NCI-H187 (cell line): ENCODE measurements at places on chromosomes 4 and X.

GRCh38 chr4:53191997-53192396, 173.9 kb downstream of the SCFD2 start:
- no peak for DNase-seq

GRCh38 chrX:37875675-37876074, 28.3 kb upstream of the DYNLT3 start:
- no peak for DNase-seq

- no peak for DNase-seq
These were observed 185.8 kb upstream of the STK26 start for GRCh38 chrX:131837325-131837724.

GRCh38 chr4:81684352-81684751, 212.6 kb upstream of the RASGEF1B start:
- DNase-seq = no peak

GRCh38 chrX:151336809-151337208, 60.2 kb upstream of the VMA21 start:
- no peak for DNase-seq

DNA sequence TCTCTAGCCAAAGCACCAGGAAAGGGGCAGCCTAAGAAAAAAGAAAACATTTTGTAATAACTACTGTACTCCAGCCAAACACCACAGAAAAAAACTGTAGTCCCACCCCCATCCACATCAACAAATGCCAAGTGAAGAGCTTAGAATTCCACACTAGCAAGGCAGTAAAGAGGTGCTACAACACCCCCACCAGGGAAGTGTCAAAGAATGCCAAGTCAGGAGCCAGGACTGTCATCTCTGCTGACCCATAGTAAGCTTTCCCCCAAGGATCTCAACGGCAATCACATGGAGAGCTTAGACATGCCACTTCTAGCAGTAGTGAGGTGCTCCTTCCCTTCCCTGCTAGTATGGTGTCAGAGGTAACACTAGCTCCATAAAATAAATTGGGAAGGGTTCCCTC, 34.4 kb upstream of the CCDC160 start:
- DNase-seq = no peak

GRCh38 chr4:32840461-32841189, 2120.5 kb downstream of the PCDH7 start:
- DNase-seq = no peak

- DNase-seq = no peak
These were observed 50.6 kb upstream of the SHOX start for GRCh38 chrX:580030-580429.

- DNase-seq = no peak
These were observed 138.7 kb downstream of the F11 start for GRCh38 chr4:186404562-186405134.

DNA sequence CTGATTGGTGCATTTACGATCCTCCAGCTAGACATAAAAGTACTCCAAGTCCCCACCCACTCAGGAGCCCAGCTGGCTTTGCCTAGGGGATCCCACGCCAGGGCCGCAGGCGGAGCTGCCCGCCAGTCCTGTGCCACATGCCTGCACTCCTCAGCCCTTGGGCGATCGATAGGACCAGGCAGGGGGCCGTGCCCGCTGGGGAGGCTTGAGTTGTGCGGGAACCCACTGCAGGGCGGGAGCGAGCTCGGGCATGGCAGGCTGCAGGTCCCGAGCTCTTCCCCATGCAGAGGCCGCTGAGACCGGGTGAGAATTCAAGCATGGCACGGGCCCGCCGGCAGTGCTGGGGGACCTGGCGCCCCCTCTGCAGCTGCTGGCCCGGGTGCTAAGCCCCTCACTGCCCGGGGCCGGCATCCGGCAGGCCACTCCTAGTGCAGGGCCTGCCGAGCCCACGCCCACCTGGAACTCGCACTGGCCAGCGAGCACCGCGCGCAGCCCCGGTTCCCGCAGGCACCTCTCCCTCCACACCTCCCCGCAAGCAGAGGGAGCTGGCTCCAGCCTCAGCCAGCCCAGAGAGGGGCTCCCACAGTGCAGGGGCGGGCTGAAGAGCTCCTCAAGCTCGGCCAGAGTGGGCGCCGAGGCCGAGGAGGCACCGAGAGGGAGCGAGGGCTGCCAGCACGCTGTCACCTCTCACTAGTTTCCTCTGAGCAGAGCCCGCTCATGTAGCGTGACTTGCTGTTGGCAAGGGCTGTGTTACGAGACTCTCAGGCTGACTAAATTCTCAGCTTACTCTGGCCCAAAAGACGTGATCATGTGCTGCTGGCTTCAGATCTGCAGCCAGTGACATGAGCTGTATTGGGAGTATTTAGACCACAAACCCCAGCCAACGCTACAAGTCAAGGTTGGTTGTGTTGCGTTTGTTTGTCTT, 87.5 kb downstream of the TRAPPC11 start:
- no peak for DNase-seq

GRCh38 chr4:88353324-88353723, 25.3 kb upstream of the HERC6 start:
- DNase-seq = no peak

DNA sequence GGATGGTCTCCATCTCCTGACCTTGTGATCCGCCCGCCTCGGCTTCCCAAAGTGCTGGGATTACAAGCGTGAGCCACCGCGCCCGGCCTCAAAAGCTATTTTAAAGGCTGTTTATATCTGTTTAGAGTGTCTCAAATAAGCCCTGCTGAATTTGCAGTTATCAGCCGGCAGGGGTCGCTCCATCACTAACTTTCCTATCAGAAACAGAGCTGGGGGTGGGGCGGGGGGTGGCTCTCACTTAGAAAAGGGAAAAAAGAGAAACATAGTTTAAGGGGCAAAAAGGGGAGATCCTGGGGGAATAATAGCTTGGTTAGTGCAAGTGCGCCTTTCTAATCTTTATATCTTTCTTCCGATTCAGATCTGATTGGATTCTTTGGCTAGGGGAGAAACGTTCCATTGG, 450.7 kb downstream of the UBE2NL start:
- no peak for DNase-seq

GRCh38 chr4:139176302-139177048, 543 bp downstream of the ELF2 start:
- peak; percentile 37 for DNase-seq

DNA sequence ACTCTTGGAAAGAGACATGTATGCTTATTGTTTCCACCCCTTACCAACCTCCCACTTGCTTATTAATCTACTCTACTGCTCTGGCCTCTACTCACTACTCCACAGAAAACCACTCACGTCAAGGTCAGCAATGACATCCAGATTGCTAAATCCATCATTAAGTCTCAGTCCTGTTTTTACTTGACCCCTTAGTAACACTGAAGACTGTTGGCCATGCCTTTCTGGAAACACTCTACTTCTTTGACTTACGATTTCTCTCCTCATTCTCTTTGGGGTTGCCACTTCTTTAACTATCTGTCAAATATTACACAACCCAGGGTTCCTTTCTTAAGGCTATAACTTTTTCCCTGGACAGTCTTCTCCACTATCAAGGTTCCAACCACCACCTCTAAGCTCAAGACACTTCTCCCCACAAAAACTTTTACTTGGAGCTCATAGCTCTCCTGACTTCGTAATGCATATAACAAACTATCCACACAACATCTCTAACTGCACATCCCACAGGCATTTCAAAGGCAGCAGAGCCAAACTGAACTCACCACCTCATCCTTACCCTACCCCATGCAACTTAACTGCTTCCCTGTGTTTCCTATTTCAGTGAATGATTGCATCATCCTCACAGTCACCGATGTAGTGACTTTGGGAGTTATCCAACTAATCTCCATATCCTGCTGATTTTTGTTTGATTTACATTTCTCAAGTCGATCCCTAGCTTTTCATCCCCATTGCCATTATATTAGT, 15.8 kb upstream of the MAGEA4 start:
- no peak for DNase-seq

DNA sequence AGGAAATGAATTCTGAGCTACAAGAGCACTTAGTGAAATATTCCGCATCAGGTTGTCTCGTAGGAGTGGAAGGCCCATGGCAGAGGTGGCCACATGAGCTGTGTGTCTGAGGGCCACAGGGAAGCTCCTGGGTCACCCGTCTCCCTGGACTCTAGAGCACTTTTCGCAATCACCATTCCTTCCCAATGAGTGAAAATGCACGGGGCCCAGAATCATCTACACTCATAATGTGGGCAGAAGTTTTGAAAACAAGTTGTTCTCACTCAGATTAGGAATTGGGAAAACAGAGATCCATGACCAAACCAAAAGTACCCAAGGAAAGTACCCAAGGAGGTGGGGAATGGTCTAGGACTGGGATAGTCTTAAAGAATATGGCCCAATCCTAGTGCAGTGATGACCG, 94.4 kb downstream of the SCD5 start:
- DNase-seq = no peak

GRCh38 chr4:160745126-160745525, 1418.7 kb downstream of the FSTL5 start:
- no peak for DNase-seq

- DNase-seq = no peak
These were observed 20.2 kb downstream of the GYG2 start for GRCh38 chrX:2848871-2849301.

DNA sequence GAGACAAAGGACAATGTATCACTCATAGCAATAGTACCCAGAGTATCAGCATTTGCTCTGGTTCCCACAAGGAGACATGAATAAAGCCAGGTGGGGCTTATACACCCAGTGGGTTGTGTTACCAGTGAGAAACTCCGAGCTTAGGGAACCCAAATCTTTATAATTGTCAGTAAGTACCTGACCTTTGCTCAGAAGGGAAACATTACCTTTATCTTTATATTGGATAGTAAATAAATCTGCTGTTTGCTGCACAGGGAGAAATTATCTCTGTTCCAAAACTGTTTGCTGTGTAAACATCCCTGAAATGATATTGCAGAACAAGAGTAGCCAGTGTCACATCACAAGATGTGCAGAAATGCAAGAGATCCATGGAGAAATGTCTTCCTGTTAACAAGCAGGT, 12.1 kb upstream of the SLAIN2 start:
- DNase-seq = no peak

GRCh38 chr4:40255393-40256281, 58.8 kb downstream of the RHOH start:
- DNase-seq = no peak
